ENCODE measurements at places on chromosomes 7 and 10.

DNA sequence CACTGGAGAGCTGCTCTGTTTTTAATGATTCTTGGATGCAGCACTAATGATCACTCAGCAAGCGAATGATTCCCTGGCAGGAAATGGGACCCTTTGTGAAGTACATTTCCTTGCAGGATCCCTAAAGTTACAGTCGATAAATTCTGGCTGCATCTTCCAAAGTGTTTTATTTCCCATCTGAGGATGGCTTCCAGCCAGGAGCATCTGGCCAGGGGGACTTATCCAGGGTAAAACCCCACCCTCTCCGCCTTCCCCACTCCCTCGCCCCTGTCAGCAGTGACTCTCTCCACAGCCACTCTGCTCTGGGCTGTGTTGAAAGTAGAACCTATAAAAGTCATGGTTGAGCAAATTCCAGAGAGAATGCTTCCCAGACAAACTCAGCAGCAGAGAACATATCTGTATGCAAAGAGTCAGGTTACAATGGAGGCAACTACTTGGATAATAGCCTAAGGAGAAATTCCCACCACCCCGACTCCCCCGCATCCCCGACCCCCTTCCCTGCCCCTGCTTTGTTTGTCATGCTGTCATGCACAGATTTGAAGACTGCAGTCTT is 111.0 kb upstream of the ANLN start:
- DNase-seq: no peak

DNA sequence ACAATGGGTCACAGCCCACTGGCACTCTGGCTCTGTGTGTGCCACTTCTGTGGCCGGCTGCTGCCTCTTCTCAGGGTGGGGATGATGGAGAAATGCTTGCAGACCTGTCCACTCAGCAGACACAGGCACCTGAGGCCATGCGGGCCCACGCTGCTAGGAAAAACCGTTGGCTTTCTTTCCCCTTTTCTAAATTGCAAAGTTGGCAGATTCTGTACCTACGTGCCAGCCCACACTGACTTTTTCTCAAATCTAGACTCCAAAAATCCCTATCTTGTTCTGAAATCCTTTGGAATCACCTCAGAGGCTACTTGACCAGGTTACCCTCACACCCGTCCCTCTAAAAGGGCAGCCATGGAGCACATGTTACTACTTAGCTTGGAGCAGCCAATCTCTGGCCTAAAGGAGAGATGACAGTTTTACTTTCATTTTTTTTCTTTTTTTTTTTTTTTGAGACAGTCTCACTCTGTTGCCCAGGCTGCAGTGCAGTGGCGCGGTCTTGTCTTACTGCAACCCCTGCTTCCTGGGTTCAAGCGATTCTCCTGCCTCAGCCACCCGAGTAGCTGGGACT is 99.4 kb downstream of the RNF216 start:
- no peak for DNase-seq

GRCh38 chr10:38118072-38118807 is 24.1 kb downstream of the ZNF37A start:
- DNase-seq: no peak

DNA sequence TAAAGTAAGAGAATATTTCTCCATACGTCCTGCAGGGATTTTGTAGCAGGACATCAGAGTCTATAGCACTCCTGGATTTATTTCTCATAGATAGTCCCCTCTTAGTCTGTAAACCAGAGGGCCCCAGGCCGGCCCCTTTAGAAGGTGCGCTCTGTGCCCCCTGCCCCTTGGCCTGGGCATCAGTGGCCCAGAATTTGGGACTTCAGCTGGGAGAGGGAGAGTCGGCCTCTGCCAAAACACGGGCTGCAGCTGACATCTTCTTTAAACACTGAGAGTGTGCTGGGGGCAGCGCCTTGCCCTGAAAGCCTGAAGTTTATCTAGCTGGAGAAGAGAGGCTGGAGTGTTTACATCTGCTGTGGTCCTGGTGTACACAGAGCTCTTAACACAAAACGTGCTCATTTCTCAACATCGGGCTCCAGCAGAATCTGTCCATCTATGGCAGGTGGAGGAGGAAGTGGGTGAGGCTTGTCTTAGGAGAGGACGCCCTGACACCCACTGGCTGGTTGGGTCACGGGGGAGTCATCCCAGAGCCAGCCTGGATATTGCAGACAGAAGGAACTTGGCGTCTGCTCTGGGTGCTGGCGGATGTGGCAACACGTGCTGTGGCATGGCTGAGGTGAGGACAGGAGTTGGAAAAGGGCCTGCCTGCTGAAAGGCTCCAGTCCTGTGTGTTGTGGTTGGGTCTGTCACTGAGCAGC is 5.0 kb upstream of the TACR2 start:
- DNase-seq: no peak

GRCh38 chr7:118029826-118030422 is 154.0 kb upstream of the LSM8 start:
- no peak for DNase-seq

DNA sequence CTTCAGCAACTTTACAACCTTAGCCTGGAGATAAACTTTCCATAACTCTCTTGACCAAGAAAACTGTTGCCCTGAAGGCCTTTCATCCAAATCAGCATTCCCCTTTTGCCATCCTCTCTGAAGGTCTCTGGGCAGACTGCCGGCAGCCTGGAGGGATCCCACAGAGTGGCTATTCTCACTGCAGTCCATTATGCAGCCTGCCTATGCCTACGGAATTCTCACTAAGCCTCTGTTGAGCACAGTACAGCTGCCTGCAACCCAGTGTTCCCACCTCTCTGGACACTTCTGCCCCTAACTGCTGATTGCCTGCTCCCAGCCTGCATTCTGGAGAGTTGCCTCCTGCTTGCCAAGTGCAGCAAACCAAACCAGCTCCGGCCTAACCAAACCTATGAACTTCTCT is 548.9 kb upstream of the STEAP1 start:
- no peak for DNase-seq

DNA sequence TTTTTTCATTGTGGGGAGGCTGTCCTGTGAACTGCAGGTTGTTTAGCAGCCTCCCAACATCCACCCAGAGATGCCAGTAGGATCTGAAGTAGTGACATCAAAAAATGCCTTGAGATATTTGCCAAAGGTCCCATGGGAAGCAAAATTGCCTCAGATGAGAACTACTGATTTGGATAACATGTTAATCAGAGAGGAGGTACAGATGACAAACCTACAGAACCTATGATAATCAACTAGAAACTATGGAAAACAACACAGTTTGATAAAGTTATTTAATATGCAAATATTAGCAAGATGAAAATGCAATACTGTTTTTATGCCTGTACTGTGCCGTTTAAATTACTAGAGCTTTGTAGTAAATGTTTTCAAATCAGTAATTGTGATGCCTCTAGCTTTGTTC is 90.9 kb upstream of the NOBOX start:
- no peak for DNase-seq

- DNase-seq: no peak
Measured at GRCh38 chr7:140294454-140294853, 103.9 kb downstream of the SLC37A3 start.

GRCh38 chr7:24337180-24337579 is 53.2 kb downstream of the NPY start:
- DNase-seq: no peak

DNA sequence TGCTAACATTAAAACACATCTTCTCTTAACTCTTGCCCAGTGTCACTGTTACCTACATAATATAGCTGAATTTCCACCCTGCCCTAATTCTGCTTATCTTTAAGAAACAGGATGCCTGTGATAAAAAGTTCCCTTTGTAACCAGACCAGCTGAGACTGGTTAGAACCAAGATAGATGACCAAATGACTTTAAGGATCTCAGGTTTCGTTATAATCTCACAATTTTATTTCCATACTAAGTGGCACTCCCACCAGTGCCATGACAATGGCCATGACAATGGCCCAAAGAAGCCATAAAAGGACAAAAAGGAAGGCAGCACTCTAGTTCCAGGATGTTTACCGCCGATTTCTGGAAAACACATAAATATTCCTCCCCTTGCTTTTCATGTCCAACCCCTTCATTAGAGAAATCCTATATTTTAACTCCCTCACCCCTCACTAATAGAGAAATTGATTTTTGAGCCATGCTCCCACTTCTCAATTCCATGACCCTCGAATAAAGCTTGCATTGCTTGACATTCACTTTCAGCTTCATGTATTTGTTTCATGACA is 126.1 kb downstream of the ELAPOR2 start:
- DNase-seq: no peak

GRCh38 chr7:139777133-139777891 is 486 bp downstream of the HIPK2 start:
- DNase-seq: peak; percentile 38

GRCh38 chr10:30671026-30671616 is 41.6 kb upstream of the LYZL2 start:
- no peak for DNase-seq

- DNase-seq: no peak
Measured at GRCh38 chr10:111773950-111774349, 409.6 kb downstream of the GPAM start.

DNA sequence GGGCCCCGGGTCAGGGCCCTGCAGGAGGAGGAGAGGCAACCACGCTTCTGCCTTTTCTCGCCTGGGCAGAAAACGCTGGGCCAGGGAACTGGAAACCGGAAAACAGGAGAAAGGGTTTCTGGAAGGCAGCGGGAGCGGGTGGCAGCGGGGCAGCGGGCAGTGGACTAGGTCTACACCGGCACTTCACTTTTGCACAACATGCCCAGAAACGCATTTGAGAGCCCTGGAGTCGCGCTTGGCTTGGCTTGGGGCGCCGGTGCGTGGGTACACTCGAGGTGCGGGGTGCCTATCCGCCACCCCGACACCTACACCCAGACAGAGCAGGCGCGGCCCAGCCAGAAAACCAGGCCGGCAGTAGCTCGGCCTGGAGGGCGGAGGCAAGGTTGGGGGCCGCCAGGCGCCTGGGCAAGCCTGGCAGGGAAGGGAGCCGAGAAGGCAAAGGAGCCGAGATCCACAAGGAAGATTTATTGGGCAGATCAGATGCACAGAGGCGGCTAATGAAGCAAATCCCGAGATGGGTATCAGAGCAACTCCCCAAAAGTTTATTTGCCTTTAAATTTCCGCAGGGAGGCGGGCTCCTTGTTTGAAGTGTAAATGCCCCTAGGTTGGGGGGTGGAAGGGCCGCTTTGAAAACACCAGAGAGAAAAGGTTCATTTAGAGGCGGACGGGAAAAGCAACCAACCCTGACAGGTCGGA is 3.2 kb upstream of the PAX2 start:
- no peak for DNase-seq

GRCh38 chr10:62681211-62681940 is 123.1 kb upstream of the ADO start:
- DNase-seq: peak; percentile 28

- DNase-seq: no peak
Measured at GRCh38 chr10:115157357-115157756, 64.2 kb downstream of the ATRNL1 start.

- DNase-seq: no peak
Measured at GRCh38 chr7:20647036-20647435, 31.6 kb downstream of the ABCB5 start.

DNA sequence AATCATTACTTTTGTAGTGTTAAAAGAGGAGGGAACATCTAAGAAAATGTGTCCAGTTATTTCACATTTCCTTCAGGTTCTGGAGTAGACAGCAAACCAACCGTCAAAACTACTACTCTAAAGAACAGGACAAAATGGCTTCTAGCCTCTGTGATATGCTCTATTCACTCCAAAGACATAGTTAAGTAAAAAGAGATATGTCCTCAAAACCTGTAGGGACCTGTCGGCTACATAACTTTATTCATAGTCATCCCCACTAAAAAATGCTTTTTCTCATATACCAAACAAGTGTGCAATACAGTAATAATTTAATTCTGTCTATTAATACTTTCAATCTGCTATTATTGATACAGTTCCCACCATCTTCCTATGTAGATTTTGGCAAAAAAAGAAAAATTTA is 642.8 kb upstream of the LRRTM3 start:
- DNase-seq: no peak

GRCh38 chr10:48744587-48744986 is 59.9 kb downstream of the WDFY4 start:
- DNase-seq: no peak

DNA sequence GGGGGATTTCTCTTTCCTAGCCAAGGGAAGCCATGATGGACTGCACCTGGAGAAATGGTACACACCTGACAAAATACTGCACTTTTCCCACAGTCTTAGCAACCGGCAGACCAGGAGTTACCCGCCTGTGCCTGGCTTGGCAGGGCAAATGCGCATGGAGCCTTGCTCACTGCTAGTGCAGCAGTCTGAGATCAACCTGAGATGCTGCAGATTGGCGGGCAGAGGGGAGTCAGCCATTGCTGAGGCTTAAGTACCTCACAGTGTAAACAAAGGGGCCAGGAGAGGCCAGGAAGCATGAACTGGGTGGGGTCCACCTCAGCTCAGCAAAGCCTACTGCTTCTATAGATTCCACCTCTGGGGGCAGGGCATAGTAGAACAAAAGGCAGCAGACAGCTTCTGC is 49.4 kb downstream of the OR13A1 start:
- no peak for DNase-seq

- DNase-seq: no peak
Measured at GRCh38 chr10:43573250-43574000, 991 bp downstream of the ZNF239 start.

DNA sequence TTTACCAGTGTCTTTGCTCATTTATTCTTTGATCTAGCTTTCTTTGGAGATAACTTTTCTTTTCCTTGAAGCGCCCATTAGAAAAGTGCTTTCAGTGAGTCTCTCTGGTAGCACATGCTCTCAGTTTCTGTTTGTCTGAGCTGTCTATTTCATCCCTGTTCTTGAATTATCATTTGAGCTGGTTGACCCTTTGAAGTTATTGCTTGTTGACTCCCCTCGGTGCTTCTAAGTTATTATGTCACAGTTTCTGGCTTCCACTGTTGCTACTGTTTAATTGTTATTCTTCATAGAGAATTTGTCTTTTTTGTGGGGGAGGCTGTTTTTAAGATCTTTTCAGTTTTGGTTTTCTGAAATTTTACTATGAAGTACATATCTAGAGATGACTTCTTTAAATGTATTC is 11.4 kb upstream of the PRF1 start:
- no peak for DNase-seq

DNA sequence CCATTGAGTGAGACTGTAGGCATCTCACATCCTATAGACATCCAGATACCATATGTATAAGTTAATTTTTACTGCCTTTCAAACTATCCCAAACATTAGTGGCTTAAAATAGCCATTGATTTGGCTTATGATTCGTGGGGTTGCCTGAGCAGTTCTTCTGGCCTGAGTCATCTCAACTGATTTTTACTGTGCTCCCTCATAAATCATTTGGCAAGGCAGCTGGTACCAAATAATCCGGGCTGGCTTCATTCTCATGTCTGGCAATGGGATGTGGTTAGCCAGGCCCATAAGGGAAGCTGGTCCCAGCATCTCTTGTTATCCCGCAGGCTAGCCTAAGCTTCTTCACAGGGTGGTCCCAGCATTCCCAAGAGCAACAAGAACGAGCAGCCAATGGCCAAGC is 6.7 kb upstream of the LRGUK start:
- DNase-seq: no peak

Measured in T-helper 1 cell (primary cell).